ENCODE measurements at places on chromosomes 12 and 14.

DNA sequence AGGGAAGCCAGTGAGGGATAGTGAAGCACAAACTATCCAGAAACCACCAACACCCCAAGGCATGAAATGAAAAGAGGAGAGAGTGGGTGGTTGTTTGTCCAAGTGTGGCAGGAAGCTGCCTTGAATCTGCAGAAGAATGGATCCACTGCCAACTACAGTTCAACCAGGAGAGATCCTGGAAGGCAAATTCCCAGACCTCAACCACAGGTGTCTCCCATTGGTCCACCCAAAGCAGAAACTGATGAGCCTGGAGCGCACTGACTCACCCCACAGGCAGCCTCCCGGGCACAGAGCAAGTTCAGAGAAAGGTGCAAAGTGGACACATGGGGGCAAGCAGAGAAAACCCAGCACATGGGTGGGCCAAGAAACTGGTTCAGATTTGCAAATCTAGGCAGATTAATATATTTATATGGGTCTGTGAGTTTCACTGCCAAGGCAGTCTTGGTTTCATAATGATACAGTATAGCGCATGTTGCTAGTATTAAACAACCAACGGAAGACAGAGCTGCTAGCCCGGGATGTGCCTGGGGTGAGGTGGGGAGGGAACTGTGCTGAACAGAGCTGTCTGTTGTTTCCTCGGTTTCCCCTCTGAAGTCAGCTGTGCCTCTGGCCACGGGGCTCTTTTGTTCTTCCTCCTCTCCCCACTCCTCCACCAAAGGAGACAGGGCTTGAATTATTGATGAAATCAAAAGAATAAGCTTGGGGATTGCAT, 416.2 kb upstream of the CCDC196 start:
- no peak for DNase-seq

- DNase-seq = no peak
These were observed 5.9 kb downstream of the KICS2 start for GRCh38 chr12:64216239-64216638.

DNA sequence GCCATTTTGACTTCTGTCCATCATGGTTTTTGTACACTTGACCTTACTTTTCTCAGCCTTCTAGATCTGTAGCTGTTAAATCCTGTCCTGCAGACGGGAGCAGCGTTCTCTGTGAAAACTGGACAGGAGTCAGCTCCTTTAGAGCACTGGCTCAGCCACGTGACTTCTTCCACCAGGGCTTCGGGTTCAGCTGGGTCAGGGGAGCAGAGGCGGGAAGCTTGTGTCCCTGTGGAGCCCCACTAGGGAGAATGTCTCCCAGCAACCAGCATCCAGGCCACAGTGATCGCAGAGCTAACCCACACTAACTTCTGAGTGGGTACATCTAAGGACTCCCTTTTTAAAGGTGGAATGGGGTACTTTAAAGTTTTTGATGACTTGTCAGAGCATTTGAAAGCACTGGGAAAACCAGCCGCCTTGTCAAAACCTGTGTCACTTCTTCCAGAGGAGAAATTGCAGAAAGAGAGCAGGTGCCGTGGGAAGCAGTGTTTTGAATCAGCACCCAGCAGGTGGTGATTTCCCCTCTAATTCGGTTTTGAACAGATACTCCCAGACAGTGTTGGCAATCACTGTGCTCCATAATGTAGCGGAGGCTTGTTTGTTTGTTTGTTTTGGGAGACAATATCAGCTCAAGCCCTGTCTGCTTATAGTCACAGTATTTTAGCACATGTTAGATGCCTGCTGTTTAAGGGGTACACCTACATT, 17.9 kb downstream of the DERA start:
- no peak for DNase-seq

DNA sequence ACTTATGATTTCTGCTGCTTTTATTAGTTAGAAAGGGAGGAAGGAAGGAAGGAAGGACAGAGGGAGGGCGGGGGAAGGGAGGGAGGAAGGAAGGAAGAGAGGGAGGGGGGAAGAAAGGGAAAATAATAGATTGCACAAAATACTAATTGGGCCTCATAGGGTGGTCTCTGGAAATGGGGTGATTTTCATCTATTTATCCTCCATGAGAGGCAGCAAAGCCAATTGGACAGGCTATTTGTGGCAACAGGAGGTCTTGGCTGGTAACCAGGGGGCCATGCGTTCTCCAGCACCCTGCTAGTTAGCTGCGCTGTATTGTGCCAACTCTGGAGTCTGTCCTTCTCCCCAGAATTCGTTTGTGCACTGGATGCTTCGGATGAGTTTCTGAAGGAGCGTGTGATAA, 24.1 kb upstream of the PAPOLA start:
- DNase-seq = no peak

DNA sequence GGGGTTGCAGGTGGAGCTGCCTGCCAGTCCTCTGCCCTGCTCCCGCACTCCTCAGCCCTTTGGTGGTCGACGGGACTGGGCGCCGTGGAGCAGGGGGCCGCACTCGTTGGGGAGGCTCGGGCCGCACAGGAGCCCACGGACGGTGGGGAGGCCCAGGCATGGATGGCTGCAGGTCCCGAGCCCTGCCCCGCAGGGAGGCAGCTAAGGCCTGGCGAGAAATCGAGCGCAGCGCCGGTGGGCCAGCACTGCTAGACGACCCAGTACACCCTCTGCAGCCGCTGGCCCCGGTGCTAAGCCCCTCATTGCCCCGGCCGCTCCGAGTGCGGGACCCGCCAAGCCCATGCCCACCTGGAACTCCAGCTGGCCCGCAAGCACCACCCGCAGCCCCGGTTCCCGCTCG, 221.8 kb downstream of the BTG1 start:
- no peak for DNase-seq

- no peak for DNase-seq
These were observed 52.9 kb upstream of the SLC35F4 start for GRCh38 chr14:57918791-57919190.

GRCh38 chr14:104066719-104067295, 18.7 kb upstream of the ASPG start:
- no peak for DNase-seq

DNA sequence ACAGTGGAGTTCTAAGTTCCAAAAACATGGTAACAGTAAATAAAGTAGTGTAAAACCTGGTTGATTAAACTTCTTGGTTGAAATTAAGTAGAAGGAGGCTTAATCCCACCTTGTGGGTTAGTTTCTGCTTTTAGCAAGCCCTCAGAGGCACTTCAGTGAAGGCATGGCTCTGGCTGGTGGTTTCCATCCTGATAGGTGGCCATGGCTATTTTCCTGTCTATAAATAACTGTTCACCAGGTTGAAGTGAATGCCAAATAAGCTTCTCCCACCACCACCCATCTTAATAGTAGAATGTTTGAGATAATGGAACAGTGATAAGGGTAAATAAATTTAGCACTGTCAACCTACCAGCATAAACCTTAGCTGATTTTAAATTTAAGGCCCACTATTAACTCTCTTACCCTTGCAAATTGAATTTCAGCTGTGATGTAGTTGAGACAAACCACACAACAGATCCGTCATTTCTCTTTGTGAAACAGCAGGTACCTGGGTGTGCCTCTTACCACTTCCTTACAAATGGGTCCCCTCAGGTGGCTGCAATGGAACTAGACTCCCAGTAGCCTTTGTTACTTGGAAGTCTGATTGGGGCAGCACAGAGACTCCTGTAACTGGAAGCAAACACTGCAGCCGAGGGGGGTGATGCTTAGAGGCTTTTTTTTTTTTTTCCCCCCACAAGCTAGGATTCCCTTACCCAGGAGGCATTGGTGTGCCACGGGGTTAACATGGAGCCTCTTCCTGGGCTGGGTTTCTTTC, 41.4 kb downstream of the DAAM1 start:
- no peak for DNase-seq

GRCh38 chr12:107844312-107844921, 69.9 kb downstream of the ASCL4 start:
- no peak for DNase-seq

DNA sequence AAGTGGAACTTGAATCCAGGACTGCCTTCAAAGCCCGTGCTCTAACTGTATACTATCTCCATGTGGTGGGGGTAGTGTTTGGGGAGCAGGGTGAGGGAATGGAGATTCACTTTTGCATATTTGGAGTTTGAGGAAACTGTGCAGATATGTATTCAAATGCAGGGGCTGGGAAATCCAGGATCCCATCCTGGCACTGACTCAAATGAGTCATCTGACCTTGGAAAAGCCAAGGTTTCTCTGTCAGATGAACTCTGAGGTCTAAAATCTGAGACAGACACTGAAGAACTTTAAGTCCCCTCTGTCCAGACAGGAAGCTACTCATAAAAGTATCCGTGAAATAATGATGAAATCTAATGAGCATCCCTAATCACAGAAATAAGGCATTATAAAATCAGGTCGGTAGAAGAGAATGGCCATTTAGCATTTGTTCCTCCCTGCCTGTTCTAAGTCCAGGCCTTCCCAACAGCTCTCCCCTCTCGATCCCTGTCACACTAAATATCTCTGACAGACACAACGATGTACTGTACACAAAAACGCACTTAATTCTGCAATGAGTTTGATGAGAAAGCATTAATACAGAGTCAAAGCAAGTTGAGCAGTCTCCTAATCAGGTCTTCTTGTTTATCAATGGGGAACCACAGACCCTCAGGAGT, 14.4 kb downstream of the NIN start:
- no peak for DNase-seq

GRCh38 chr12:109988903-109989302, 7.3 kb downstream of the GIT2 start:
- no peak for DNase-seq

GRCh38 chr12:11408096-11408495, 12.7 kb upstream of the PRB2 start:
- no peak for DNase-seq

DNA sequence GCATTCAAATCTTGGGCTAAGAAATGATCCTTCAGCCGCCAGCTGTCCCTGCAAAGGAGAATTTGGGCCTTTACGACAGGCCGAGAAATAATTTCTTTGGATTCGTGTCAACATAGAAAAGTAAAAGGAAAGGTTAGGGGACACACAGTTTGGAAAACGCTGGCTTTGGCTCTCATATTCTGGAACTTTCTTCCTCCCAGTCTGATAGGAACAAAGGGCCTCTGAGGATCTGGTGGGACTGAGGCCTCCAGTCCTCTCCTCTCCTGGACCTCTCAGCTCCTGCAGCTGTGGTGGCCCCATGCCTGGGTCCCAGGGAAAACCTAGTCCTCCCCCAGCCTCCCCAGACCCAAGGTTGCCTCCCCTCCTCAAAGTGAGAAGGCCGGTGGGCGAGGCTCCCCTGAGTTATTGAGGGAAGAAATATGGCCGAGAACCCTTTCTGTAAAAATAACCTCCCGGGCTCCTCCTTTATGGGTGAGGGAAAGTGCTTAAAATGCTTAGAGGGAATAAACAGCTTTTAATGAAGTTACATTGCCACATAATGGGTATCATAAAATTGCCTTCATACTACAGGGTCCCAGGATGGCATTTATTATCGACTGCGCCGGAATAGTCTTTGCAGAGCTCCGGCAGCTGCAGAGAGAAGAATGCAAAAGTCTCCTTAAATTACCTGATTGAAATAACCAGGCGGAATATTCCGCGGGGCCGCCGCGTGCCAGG, 188.3 kb downstream of the PHETA1 start:
- no peak for DNase-seq

DNA sequence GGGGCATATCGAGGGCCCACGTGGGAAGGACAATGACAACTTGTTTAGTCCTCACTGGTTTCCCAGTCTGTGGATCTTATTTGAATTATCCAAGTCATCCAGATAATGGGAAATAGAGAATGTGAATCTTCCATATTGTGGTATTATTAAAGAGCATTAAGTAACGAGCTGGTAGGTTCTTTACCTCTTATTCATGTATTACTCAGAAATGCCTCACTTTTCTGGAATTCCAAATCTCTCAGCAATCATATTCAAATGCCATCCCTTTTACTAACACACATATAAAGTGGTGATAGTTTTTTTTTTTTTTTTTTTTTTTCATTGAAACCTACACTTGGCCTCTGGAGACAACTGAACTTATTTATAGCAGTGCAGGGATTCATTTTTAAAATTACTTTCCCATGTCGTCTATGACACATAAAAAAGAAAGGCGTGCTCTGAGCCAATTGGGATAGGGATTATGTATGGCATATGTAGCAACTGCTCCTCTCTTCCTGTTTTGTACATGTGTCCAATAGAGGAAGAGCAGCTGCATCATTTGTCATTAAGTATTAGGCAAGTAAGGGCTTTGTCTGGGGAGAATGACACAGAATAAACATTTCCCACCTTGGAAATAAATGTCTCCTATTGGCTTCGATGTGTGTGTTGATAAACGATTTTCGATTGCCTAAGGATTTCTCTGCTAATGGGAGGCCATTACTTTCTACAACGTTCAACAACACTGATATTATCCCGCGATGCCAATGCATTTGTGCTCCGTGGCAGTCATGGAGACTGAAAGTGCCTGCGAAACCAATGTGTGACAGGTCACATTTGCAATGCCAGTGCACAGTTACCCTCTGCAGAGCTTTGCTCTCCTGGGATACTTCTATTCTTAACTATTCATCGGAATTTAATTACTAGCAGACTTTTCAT, 78.6 kb upstream of the IFNG-AS1 start:
- no peak for DNase-seq

GRCh38 chr14:104442631-104443390, 136.8 kb upstream of the C14orf180 start:
- no peak for DNase-seq

Measured in stimulated activated CD8-positive, alpha-beta memory T cell treated with anti-CD3 and anti-CD28 coated beads, Interleukin-7, amount 100 ng/mL, for 1 hour (primary cell).